DMS 273 treated with DMSO at 0.1 percent for 48 hours (cell line): ENCODE measurements at places on chromosomes 5 and 9.

DNA sequence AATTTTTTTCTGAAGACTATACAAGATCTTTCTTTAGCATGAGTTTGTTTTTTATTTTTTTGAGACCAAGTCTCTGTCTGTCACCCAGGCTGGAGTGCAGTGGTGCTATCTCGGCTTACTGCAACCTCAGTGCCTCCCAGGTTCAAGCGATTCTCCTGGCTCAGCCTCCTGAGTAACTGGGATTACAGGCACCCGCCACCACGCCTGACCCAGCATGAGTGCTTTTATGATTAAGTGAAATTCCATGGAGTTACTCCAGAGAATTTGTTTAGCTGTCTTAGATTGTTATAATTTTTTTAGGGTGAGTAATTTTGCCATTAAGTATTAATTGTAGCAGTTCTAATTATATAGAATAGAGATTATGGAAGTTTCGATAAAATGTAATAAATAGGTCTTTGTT lies 14.3 kb downstream of the YTHDC2 start:
- DNase-seq = no peak

GRCh38 chr5:54902791-54903473 lies 82.5 kb downstream of the ESM1 start:
- peak; percentile 89 for DNase-seq

- DNase-seq = no peak
These were observed 157.5 kb upstream of the HAPLN1 start for GRCh38 chr5:83877911-83878706.

DNA sequence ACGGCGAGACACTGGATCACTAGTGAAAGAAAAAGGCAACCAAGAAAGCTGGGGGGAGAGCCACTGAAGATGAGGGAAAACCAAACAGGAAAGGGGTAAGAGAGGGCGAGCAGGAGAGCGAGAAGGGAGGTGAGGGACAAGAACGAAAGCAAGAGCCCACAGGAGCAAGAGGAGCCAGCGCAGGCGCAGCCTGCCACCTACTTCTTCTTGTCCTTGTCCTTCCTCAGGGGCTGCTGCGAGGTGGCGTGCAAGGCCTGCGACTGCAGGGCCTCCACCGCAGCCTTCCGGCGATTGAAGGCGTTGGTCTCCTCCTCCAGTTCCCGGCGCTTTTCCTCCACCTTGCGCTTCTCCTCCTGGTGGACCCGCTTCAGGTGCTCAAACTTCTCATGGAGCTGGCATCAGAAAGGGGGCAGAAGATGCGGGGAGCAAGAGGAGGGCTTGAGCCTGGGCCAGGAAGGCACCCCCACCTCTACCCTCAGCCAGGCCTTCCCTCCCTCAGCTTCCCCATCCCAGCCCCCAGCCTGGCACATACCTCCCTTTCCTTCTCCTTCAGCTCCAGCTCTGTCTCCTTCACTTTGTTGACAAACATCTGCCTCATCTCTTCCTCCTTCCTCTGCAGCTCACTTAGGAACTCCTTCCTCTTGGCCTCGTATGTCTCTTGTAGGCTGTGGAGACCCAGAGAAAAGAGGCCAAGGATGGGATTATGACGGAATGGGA lies 13.5 kb downstream of the CCNI2 start:
- no peak for DNase-seq

- no peak for DNase-seq
These were observed 527.5 kb upstream of the ST8SIA4 start for GRCh38 chr5:101430551-101430950.

GRCh38 chr9:15915711-15916110 lies 362.9 kb downstream of the CCDC171 start:
- no peak for DNase-seq

DNA sequence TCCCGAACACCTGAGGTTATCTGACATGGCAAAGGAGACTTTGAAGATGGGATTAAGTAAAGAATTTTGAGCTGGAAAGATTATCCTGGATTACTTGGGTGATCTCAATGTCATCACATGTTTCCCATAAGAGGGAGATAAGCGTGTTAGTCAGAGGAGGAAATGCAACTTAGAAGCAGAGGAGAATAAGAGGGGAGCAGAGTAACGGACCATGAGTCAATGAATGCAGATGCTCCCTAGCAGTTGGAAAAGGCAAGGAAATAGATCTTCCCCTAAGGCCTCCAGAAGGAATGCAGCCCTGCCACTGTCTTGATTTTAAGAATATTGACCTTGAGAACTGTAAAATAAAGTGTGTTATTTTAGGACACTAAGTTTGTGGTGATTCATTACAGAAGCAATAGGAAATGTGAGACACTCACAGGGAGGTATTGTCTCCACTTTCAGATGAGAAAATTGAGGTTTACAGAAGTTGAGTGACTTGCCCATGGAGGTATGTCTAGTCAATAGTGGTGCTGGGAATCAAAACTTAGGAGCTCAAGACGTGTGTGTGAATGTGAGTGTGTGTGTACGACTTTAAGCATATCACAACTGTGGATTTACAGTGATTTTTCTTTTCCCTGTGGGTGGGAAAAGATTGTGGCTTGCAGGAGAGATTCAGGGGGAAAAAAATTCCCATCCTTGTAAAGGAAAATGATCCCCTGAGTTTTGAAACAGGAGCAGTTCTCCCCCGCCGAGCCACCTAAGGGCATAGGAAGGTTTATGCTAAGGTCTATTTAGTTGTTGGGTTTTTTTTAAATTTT lies 125.3 kb downstream of the TRIM32 start:
- no peak for DNase-seq

DNA sequence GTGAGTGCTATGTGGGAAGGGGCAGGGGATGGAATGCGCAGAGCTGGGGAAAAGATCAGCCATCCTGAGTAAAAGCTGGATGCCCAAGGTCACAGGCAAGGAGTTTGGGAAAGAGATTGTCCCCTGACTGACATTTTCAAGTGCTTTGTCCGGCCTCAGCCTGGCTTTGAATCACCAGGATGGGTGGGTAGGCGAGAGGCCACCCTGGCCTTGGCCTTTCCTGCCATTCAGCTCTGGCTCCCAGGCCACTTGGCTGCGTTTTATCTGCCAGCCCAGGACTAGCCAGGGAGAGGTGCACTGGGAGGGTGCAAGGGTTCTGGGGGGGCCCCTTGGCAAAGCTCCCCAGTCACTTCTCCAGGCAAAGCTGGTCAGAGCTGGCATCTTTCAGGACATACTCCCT lies 37.4 kb upstream of the SYNPO start:
- no peak for DNase-seq

- DNase-seq = no peak
These were observed 2.8 kb upstream of the NEURL1B start for GRCh38 chr5:172638209-172638768.
